ENCODE measurements at places on chromosomes 11 and 22.
A peak's percentile ranks its signal among the peaks of the same experiment; 100 is the strongest.

GRCh38 chr11:60788401-60789125 lies 3.4 kb downstream of the MS4A10 start:
- no peak for DNase-seq

- DNase-seq, result no peak
Measured at GRCh38 chr11:375065-376025, 6.0 kb downstream of the B4GALNT4 start.

- DNase-seq, result no peak
Measured at GRCh38 chr11:71095294-71095850, 157.0 kb downstream of the SHANK2 start.

DNA sequence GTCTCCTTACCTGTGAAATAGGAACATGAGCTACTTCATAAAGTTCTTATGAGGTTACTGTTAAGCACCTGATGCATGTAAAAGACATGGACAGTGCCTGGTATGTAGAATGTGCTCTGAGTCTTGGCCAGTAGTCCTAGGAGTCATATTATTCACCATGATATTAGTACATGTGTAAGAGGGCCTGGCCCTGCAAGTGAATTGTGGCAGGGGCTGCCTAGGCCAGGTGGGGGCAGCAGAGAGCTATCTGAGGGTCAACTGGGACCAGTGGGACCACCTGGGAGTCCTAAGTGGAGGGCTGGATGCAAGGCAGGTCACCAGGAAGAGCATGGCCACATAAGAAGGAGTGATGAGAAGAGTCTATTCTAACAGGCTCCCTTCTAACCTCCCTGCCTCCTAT lies 529.5 kb downstream of the SOX6 start:
- DNase-seq, result no peak

DNA sequence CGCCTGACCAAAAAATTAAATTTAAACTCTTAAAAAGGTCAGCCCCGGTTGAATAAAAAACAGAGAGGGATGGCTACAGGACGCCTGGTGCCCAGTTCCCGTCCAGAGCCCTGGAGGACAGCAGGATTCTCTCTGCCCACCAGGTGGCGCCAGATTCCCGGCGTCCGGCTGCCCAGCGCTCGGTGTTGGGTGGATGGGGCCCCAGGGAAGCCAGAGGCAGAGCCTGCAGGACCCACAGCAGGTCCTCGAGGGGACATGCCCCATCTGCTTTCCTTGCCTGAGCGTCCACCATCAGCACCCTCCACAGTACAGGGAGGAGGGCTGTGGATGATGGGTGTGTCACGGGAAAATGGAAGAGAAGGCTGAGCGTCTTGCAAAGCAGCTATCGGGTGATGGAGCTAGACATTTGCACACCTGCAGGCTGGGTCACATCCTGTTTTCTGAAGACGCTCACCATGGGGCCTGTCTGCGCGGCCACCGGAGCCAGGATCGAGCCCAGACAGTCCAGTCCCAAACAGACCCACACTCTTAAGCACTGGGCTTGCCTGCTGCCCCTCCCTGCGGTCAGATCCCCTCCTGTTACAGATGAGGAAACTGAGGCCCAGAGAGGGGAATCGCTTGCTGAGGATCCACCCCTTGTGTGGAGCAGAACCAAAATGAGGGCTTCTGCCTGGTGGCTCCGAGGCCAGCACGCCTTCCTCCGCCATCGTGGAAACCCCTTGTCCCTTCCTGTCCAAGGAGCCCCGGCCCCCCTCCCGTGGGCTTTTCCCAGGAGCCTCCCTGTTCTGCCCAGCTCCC lies 18.5 kb upstream of the CBX7 start:
- DNase-seq, result peak; percentile 30

GRCh38 chr22:23107487-23108248 lies 34.1 kb downstream of the RSPH14 start:
- no peak for DNase-seq

DNA sequence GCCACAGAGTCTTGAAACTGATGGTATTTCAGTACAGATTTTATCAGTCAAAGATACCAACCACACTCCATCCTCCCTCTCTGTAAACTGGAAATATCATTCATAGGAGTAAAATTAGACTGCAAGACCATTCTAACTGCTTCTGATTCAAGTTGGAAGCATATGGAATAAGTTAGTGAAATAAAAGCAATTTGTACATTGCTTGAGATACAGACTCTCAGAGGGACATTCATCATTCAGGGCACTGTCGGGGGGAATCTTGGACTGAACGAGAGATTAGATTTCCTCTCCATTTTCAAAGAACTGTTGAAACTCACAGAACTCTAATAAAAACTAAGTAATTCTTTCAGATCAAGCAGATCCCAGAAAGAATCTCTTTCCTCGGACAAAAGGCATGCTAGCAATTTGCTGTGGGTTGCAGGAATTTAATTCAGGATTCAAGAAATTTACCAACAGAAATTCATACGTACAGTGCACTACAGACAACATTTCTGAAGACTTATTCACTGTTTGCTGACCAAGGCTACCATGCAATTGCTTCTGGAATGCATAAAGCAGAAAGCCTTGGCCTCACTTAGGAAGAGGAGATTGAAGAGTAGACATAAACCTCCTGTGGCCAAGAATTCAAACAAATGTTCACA lies 34.1 kb downstream of the PAMR1 start:
- peak; percentile 67 for DNase-seq

- no peak for DNase-seq
Measured at GRCh38 chr11:47857485-47857884, 9.3 kb upstream of the NUP160 start.

DNA sequence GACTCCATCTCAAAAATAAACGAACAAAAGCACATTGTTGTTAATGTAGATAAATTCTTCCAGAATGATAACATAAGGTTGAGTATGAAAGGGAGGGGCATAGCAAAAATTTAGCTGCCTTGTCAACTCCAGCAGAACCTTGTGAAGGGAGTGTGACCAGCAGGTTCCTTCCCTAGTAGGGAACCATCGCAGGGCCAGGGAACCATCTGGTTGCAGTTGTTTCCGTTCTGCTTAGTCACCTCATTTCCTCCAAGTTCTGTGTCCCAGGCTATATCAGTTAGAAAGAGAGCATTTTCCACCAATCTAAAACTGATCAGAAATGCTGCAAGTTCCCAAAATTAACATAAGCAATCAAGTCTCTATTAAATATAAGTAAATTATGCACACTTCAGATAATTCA lies 126.7 kb upstream of the BLID start:
- DNase-seq, result no peak

GRCh38 chr22:18991821-18992442 lies 55.8 kb upstream of the PRODH start:
- no peak for DNase-seq

DNA sequence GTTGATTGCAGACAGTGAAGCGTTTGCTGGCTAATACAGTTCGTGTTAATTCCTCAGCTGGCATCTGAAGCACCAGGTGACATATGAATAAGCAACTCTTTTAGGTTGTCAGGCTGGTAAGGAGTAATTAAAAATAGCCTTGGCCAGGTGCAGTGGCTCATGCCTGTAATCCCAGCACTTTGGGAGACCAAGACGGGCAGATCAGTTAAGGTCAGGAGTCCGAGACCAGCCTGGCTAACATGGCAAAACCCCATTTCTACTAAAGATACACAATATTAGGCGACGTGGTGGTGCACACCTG lies 74.9 kb downstream of the CECR2 start:
- DNase-seq, result no peak

DNA sequence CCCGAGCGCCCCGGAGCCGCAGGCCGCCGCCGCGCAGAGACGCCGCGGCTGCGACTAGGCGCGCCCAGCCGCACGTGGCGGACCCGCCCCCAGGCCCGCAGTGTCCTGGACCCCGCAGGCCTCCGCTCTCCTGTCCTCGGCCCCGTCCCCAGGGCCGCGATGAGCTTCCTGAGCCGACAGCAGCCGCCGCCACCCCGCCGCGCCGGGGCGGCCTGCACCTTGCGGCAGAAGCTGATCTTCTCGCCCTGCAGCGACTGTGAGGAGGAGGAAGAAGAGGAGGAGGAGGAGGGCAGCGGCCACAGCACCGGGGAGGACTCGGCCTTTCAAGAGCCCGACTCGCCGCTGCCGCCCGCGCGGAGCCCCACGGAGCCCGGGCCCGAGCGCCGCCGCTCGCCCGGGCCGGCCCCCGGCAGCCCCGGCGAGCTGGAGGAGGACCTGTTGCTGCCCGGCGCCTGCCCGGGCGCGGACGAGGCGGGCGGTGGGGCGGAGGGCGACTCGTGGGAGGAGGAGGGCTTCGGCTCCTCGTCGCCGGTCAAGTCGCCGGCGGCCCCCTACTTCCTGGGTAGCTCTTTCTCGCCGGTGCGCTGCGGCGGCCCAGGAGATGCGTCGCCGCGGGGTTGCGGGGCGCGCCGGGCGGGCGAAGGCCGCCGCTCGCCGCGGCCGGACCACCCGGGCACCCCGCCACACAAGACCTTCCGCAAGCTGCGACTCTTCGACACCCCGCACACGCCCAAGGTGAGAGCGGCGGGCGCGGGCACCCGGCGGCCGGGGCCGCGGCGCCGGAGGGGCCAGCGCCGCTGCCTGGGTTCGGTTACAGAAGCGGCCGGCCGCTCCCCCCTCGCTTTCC lies 528 bp downstream of the WEE1 start:
- no peak for DNase-seq

DNA sequence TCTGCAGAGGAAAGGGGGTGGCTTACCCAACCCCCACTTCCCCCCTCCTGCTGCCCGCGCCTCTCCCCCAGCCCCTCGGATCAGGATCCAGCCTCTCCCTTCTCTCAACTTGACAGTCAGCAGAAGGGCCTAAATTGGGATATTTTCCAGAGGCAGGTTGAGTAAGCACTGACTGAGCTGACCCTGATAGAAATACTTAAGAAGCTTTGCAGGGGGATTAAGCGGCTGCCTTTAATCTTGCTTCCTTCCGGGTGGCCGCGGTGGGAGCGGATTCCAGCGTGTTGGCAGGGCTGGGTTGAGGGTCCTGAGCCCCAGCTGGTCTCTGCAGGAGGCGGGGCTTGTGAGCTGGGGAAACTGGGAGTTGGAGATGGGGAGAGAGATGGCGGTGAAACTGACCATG lies 445.2 kb downstream of the NTM start:
- DNase-seq, result no peak

- DNase-seq, result no peak
Measured at GRCh38 chr11:118973985-118974384, 2.4 kb downstream of the FOXR1 start.

GRCh38 chr11:61110255-61111049 lies 8.2 kb downstream of the CD5 start:
- DNase-seq, result no peak

DNA sequence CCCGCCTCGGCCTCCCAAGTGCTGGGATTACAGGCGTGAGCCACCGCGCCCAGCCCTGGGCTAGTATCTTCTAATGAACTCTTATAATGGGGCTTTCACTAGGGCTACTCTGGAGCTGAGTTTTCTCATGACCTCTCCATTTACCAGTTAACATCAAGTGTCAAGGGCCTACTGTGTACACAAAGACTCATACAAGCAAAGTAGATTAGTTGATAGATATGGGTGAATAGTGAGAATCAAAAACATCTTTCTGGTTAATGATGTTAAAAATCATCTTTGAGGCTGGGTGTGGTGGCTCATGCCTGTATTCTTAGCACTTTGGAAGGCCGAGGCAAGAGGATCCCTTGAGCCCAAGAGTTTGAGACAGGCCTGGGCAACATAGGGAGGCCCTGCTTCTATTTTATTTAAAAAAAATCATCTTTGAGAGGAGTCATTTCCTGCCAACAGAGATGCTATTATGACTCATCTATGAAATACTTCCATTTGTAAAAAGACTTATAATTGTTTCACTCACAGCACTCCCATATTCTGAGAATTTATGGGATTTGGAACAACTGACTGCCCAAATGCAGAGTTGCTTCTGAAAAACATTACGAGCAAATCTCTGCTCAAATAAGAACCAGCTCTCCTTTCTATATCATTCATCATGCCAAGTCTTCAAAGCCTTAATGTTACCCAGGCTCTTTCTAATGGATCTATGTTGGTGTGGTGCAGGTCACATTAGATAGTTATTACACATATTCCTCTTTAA lies 57.0 kb downstream of the GDPD4 start:
- DNase-seq, result peak; percentile 81

DNA sequence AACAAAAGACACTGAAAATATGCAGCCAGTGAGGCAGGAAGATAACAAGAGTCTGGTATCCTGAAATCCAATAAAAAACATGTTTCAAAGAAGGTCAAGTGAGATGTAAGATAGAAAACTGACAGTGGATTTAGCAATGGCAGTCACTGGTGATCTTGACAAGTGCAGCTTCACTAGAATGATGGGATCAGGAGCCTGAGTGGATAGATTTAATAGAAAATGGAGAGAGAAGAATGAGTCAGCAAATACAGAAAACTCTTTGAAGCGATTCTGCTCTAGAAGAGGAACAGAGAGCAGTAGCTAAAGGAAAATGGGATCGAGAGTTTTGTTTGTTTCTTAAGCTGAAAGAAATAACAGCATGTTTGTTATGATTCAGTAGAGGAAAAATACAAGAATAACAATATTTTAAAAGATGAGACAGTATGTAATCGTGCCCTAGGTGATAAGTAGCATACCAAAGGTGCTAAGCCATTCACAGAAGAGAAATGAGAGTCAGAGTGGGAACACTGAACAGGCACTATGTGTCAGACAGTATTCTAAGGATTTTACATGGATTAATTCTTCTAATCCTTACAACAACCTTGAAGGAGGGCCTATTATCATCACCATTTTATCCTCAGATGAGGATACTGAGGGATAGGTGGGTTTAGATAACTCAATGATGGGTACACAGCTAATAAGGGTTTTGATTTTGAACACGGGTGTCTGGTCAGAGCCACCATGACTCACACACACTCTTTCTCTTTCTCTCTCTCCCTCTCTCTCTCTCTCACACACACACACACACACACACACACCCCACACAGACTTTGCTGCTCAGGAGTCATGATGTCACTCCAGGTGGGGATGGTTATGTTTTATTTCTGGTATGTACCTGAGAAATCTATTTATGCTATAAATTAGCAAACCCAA lies 36.3 kb downstream of the MRE11 start:
- no peak for DNase-seq

DNA sequence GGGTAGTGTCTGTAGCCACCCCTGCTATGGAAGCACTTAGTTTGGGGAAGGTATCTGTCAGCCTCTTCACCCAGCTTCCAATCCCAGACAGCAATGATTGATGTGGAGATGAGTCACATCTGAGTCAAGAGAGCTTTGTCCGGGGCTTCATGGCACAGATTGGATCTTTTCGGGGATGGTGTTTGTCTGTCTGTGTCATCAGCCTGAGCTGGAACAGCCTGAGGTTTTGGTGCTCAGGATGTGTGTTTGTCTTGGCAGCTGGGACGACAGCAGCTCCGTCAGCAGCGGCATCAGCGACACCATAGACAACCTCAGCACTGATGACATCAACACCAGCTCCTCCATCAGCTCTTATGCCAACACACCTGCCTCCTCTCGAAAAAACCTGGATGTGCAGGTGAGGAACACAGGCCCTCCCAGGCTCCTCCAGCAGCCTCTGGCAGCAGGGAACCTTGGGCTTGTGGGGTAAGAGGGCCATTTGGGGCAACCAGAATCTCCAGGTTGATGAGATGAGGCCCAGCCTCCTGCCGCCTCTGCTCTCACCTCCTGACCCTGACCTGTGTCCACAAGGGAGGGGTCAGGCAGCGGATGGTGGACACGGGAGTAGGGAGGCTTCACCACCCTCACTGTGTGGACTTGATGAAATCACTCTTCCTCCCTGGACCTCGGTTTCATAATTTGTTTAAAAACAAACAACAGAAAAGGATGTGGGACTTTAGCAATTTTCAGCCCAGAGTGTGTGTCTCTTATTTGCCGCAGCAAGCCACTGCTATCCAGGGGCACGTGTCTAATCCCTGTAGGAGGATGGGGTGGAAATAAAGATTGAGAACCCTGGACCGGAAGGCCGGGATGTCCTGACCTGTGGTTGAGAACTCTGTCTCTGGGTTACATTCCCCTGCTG lies 124.3 kb downstream of the DBX1 start:
- DNase-seq, result peak; percentile 92

- DNase-seq, result peak; percentile 55
Measured at GRCh38 chr22:32469799-32470212, 4.8 kb upstream of the FBXO7 start.
